Hindlimb muscle (tissue), 1 donor: ENCODE measurements at places on chromosomes 16 and 17. TPM values are rescaled to one million over a fixed set of nuclear protein-coding genes. Genes with fewer than 3 reads are reported as not detected.

MYO1D gene
- 5.7 TPM for polyA plus RNA-seq

CLEC18C gene
- polyA plus RNA-seq, result 1.1 TPM

ZP2 gene
- 0.18 TPM for polyA plus RNA-seq

ICAM2 gene
- polyA plus RNA-seq, result 28.6 TPM

C17orf100 gene
- polyA plus RNA-seq, result 3.6 TPM

CDRT15 gene
- polyA plus RNA-seq, result 0.86 TPM

SLC52A1 gene
- polyA plus RNA-seq, result not detected

GRB7 gene
- polyA plus RNA-seq, result 0.72 TPM

HIGD1B gene
- polyA plus RNA-seq, result 3.5 TPM

SLC35G6 gene
- polyA plus RNA-seq, result 0.13 TPM

TK1 gene
- 19.7 TPM for polyA plus RNA-seq

GRIN2A gene
- 0.25 TPM for polyA plus RNA-seq

VASN gene
- polyA plus RNA-seq, result 12.6 TPM

KAT7 gene
- 33.6 TPM for polyA plus RNA-seq

CDH3 gene
- polyA plus RNA-seq, result 1.1 TPM
